ENCODE measurements at places on chromosomes 2 and 18. TPM values are rescaled to one million over a fixed set of nuclear protein-coding genes. Genes with fewer than 3 reads are reported as not detected.

The FBXO15 gene
- not detected for total RNA-seq

The PSTPIP2 gene
- 21.1 TPM for total RNA-seq

The LYG2 gene
- not detected for total RNA-seq

The RAB27B gene
- 5.5 TPM for total RNA-seq

The DPP10 gene
- total RNA-seq: 0.78 TPM

The ACMSD gene
- total RNA-seq: not detected

The STARD6 gene
- total RNA-seq: not detected

The GKN2 gene
- total RNA-seq: not detected

The SCYGR4 gene
- total RNA-seq: not detected

The CCDC141 gene
- total RNA-seq: not detected

The CXCR1 gene
- total RNA-seq: 0.11 TPM

The INO80B gene
- total RNA-seq: 28.2 TPM

The FBLN7 gene
- total RNA-seq: 0.23 TPM

The C1QL2 gene
- not detected for total RNA-seq

The LCT gene
- total RNA-seq: 0.04 TPM

The OTX1 gene
- total RNA-seq: 2.9 TPM

The LRPPRC gene
- total RNA-seq: 43.9 TPM

The TNS1 gene
- 0.39 TPM for total RNA-seq

The FOXD4L1 gene
- not detected for total RNA-seq

The NEU2 gene
- total RNA-seq: not detected

The DCDC2C gene
- not detected for total RNA-seq

The PLEKHH2 gene
- 1.3 TPM for total RNA-seq

The TMX3 gene
- 33.3 TPM for total RNA-seq

The CYRIA gene
- total RNA-seq: 0.30 TPM

The TGFA gene
- 194 TPM for total RNA-seq

The AKAIN1 gene
- total RNA-seq: not detected

The CPLX4 gene
- not detected for total RNA-seq

The RAB11FIP5 gene
- 41.5 TPM for total RNA-seq

The DSG4 gene
- total RNA-seq: under 0.01 TPM

The LINC00305 gene
- not detected for total RNA-seq

The INHBB gene
- not detected for total RNA-seq

Data from hair follicular keratinocyte (primary cell).